ENCODE measurements at places on chromosomes 7 and 10.

- no peak for DNase-seq
Observed at GRCh38 chr10:98446151-98446660, 529 bp downstream of the HPS1 start.

DNA sequence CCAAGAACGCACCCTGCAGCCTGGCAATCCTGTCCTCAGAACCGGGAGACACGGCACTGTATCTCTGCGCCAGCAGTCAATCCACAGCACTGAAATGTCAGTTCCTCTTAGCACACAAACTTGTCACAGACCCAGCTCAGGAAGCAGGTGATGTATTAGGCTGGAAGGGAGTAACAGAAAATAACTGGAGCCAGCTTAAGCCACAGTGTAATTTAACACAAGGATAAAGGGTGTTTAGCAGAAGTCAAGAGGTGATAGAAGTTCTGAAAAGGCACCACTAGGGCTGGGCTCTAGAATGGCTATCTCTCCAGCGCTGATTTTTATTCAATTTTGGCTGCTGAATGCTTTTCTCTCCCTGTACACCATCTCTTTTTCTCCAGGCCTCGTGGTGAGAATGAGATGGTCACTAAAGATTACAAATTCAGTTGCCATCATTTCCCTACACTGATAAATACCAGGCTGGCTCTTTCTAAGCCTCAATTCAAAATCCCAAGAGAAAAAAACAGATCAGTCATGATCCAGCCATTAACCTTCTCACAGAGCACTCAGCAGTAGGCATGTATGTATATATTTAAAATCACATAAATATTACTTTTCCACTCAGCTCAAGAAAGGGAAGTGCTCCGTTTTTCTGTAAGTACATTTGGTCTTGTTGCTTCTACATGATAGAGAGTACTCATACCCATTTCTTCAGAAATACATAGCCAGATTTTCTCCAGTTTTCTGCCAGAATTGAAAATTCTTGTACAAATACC is 102.7 kb upstream of the PRSS1 start:
- no peak for DNase-seq

GRCh38 chr7:72268796-72269195 is 143.3 kb downstream of the CALN1 start:
- no peak for DNase-seq

- no peak for DNase-seq
Observed at GRCh38 chr7:2911466-2911865, 67.4 kb upstream of the GNA12 start.

DNA sequence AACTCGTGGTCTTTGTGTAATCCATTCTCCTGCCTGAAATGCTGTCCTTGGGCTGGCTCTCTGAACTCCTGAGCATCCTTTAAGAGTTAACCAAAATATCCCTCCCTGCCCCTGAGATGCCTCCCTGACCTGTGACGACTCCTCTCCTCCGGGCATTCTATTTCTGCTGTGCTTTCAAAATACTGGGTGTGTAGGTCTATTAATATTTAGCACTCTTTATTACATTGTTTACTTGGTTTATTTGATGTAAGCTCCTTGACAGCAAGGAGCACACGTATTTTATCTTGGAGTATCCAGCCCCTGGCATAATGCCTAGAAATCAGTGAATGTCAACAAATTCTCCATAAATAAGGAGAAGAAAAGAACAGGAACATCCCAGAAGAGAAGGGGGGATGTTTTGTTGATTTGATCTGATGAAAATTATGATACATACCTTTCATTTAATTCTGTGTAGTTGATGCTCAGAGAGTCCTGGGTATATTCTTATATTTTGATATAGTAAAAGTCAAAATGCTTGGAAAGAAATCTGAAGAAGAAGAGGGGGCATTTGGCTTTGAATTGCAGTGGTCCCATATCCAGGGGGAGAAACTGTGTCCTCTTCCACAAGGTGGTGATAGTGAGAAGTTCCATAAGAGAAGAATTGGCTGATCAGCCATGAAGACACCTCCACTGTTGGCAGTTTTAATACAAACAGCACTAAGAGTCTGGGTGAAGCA is 107.7 kb upstream of the MPP7 start:
- DNase-seq = no peak

GRCh38 chr10:125448596-125448995 is 234.4 kb downstream of the TEX36 start:
- no peak for DNase-seq

GRCh38 chr10:97297556-97298222 is 5.3 kb upstream of the ARHGAP19 start:
- no peak for DNase-seq

GRCh38 chr10:34801097-34801733 is 13.9 kb downstream of the PARD3 start:
- no peak for DNase-seq

GRCh38 chr7:42085531-42085930 is 151.5 kb downstream of the GLI3 start:
- no peak for DNase-seq

DNA sequence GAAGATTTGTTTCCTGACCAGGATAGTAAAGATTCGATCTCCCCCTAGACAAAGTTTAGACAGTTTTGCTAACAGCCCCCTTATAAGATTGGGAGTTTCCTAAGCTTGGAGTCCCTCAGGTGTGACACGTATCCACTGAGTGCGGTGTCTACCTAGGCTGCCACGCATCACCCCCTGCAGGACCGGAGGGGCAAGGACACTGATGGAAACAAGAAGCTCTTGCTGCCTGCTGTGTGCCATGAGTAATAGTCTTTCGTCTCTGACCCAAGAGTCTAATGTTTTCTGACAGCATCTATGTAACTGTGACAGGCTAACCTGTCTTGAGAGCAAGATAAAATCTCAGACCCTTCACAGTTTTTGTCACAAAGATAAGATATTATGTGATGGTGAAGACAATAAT is 173.5 kb downstream of the SEMA3E start:
- no peak for DNase-seq

GRCh38 chr7:143046426-143046851 is 5.7 kb upstream of the OR6V1 start:
- DNase-seq = no peak

- no peak for DNase-seq
Observed at GRCh38 chr7:149716932-149717307, 56.5 kb downstream of the ZNF467 start.

- DNase-seq = no peak
Observed at GRCh38 chr7:28806841-28807240, 151.3 kb downstream of the TRIL start.

- no peak for DNase-seq
Observed at GRCh38 chr10:29280488-29280840, 8.4 kb upstream of the LYZL1 start.

DNA sequence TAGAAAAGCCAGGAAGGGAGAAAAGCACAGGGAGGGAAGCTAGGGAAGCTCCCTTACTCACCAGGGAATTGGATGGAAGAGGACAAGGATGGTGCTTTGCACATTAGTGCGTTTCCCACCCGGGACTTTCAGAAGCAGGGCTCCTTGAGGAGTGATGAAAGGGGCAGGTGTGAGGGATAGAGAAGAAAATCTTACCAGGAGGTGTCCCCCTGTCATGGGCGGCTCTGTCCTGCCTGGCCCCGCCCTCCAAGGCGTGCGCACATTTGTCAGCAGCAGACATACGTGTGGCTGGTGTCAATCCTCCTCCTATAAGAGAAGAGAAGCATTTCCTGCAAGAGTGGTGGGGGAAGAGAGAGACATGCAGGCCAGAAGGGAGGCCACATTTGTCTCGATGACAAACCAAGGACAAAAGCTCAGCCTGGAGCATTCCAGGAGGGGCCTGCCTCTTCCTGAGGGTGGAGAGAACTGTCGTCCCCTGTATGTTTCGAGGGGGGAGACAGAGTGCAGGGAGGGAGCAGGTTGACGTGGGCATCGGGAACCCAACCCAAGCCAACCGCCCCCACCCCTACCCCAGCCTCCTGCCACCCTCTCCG is 47.4 kb upstream of the COMTD1 start:
- DNase-seq = no peak

DNA sequence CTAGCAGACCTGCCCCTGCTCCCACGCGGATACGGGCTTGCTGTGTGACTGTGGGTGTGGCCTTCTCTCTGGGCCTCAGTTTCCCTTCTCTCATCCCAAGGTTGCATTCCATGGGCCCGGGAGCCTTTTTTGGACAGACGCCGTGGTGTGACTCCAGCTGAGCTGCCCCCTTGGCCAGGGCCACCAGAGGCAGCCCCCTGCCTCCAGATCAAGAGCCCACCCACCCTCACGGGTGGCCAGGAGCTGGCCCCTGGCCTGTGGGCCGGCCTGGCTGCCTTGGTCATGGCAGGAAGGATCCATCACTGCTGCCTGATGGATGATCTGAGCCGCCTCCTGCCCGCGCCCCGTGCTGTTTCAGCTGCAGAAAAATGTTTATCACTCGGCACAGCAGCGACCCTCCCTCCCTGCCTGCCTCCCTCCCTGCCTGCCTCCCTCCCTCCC is 27.8 kb upstream of the ELFN1 start:
- no peak for DNase-seq

GRCh38 chr10:72344932-72345331 is 9.8 kb downstream of the DNAJB12 start:
- no peak for DNase-seq

DNA sequence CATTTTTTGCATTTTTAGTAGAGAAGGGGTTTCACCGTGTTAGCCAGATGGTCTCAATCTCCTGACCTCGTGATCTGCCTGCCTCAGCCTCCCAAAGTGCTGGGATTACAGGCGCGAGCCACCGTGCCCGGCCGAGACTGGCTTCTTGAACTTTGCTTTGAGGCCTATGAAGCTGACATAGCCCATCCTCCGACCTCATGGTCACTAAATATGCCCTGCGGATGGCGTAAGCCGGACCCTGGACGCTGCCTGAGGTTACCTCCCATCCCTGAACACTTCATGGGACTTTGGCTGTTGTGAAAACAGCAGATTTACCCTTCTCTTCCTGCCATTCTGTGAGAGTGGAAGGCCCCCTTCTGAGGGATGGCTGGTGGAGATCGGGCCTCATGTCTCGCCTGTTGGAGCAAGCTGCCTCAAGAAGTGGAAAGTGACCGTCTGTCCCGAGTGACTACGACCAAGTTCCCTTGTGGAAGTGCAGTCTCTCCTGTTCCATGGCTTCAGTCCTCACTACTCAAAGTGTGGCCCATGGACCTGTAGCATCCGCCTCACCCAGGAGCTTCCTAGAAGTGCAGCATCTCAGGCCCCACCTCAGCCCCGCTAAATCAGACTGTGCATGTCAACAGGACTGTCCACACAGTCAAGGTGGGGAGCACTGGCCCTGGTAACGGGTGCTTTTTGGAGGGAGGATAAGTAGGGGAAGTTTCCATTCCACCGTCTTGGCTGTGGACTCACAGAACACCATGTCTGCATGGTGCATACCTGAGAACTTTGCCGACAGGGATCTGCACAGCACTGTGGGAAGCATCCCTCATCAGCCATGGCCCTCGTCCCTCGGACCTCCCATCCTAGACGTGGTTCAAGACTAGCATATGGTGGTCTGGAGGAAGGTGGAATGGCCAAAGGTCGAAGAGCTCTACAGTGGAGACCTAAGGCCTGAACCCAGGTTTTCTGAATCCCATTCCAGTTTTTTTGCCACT is 210.5 kb upstream of the SHH start:
- no peak for DNase-seq

DNA sequence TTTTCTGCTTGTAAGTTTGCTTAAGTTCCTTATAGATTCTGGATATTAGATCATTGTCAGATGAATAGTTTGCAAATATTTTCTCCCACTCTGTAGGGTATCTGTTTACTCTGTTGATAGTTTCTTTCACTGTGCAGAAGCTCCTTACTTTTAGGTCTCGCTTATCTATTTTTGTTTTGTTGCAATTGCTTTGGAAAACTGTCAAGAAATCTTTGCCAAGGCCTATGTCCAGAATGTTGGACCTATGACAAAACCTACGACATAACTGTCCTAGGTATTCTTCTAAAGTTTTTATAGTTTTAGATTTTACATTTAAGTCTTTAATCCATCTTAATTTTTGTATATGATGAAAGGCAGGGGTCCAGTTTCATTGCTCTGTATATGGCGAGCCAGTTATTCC is 27.4 kb downstream of the COA1 start:
- no peak for DNase-seq

GRCh38 chr7:17506596-17506995 is 208.1 kb downstream of the AHR start:
- DNase-seq = no peak

GRCh38 chr10:90751107-90751997 is 106.5 kb downstream of the HTR7 start:
- DNase-seq = no peak

DNA sequence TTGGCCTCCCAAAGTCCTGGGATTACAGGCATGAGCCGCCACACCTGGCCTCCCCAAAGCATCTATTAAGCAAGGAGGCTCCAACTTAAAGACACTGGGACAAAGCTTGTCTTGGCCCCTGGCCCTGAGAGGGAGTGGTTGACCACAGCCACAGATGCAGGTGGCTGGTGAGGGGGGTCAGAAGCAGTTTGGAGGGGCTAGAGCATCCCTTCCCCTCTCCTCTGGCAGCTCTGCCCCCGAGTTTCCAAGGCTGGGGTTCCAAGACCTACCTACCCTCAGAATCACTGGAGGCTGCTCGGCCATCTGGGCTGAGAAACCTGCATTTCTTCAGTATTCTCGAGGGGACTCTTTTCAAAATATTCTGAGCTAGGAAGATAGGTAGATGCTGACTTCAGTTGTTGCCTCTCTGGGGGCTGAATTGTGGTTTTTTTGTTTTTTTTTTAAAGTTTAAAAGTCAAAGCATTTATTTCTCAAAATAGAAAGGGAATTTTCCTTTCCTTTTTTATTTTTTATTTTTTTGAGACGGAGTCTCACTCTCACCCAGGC is 32.6 kb downstream of the DDIT4 start:
- DNase-seq = no peak

DNA sequence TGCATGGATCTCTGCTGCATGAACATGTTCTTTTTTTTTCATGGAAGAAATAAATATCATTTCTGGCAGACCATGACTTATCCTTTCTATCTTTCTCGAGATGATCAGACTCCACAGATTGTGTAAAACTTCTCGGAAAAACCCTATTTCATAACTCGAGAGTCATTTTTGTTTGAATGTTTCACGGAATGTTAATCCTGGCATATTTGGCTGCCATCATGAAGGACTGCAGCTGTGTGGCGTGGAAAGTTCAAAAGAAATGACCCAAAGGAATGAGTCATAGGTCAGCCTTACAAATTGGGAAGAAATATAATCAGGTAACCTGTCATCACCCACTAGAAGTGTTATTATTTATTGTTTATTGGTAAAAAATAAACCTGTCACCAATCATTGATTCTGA is 566.8 kb downstream of the SDK1 start:
- no peak for DNase-seq

DNA sequence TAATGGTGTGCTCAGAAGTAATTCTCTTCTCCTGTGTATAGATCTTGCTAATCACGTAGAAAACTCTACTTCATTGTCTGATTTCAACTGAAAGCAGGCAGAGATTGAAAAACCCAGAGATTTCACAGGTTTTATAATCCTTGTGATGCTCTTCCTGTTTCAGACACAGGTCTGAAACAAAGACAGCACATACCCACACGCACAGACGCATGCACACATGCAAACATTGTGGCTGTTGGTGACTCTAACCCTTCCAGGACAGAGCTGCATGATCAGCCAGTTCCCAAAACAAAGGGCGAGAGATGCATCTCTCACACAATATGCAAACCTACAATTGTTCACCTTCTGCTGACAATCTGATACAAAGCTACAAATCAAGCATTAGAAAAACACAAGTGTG is 11.1 kb upstream of the TFEC start:
- no peak for DNase-seq
